ENCODE measurements at places on chromosomes 1 and 21.

DNA sequence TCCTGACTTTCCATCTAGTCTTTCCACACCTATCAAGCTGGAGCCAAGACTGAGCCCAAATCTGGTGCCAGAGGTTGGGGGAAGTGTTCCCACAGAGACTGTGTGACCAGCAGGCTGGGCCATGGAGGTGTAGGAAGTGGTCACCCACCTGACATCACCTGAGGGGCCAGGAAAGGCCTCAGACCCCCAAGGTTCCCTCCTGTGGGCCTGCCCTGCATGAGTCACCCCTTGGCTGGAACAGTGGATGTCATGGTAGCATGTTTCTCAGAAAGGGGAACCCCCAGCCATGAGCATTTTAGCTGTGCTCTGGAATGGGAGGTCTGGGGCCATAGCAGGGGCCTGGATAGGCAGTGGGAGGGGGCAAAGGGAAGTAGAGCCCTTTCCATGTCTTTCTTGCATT, 5.7 kb upstream of the TNFRSF8 start:
- DNase-seq, result no peak

GRCh38 chr1:66258404-66259105, 275.4 kb upstream of the SGIP1 start:
- DNase-seq, result no peak

GRCh38 chr1:224541901-224542630, 74.1 kb upstream of the CNIH3 start:
- no peak for DNase-seq

GRCh38 chr21:36976228-36976861, 9.9 kb upstream of the HLCS start:
- no peak for DNase-seq

DNA sequence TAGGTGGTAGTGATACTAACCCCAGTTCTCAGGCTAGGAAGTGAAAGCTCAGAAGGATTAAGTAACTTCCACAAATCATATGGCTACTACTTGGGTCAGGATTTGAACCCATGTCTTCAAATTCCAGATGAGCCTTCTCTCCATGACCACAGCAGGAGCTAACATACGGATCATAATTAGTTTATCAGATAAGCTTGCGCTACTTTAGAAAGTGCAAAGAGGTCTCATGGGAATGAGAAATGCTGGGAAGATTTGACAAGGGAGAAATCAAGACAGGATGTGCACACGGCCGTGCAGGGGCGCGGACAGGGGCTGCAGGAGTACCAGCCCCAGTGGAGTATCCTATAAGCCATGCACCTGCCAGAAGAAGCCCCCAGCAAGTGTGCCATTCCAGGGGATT, 5.2 kb downstream of the PLEKHA6 start:
- no peak for DNase-seq

DNA sequence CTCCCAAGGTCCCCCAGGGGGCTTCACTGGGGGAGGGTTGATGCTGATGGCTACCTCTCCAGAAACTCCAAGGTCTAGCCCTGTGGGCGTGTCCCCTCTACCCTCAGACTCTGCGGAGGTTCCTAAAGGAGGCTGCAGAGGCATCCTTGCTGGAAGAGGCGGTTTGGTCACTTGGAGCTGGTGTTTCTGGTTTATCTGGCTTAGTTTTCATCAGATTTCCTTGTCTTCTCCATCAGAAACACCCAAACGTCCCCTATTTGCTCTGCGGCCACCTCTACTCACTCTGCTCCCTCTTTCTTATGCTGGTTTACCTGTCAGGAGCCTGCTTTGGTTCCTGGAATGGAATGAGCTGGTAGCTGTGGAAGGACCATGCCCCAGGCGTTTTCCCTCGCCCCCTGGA, 2.5 kb downstream of the PKP1 start:
- DNase-seq, result no peak

DNA sequence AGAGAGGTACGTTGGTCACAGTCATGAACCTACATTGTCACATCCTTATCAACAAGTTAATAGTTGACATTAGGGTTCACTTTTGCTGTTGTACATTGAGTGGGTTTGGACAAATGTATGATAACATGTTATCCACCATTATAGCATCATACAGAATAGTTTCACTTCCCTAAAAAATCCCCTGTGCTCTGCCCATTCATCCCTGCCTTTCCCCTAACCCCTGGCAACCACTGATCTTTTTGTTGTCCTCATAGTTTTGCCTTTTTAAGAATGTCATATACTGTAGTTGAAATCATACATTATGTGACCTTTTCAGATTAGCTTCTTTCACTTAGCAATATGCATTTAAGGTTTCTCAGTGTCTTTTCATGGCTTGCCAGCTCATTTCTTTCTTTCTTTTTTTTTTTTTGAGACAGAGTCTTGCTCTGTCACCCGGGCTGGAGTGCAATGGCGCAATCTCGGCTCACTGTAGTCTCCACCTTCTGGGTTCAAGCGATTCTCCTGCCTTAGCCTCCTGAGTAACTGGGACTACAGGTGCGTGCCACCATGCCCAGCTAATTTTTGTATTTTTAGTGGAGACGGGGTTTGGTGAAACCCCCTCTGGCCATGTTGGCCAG, 50.6 kb downstream of the UCK2 start:
- no peak for DNase-seq

DNA sequence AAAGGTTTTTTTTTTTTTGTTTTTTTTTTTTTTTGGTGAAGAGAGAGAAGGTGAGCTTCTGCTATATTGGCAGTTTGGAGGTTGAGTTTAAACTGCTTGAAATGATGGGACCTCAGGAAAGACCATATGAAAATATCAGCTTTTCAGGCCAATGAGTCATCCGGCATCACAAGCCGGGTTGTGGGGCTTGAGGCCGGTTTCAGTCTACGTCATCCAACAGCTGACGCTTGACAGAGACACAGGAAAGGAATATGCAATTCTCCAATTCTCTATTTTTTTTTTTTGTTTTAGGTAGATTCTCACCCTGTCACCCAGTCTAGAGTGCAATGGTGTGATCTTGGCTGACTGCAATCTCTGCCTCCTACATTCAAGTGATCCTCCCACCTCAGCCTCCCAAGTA, 52.4 kb downstream of the KCNJ6 start:
- no peak for DNase-seq

DNA sequence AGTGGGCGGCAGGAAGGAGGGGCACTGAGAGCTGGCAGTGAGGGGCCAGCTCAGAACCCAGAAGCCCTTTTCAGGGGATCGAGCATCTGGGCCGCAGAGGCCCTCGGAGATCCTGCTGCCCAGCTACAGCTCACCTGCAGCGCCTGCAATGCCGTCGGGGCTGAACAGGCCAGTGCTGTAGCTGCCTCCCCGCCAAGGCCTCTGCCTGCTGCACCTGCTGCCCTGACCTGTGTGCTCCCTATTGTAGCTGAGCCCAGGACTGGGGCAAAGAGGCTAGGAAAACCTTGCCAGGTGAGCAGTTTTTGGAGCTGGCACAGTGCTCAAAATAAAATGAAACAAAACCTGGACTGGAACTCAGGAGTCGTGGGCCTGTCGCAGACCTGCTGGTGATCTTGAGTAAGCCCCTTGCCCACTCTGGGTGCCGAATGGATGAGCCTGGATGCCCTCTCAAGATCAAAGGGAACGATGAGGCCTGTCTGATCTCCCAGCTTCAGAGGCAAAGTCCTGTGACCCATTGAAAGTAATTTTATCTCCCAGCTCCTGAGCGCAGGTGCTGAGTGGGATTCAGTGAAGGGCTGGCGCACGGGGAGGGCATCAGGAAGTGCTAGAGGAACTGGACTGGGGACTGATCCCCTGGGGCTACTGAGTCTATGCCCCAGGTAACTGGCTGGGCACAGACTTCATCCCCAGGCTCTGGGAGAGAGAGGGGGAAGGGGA, 154.6 kb downstream of the FOXD2 start:
- no peak for DNase-seq

- DNase-seq, result peak; percentile 80
Measured at GRCh38 chr1:154975409-154976059, 1.1 kb downstream of the CKS1B start.

- DNase-seq, result no peak
Measured at GRCh38 chr1:21882721-21883415, 54.2 kb downstream of the HSPG2 start.

GRCh38 chr21:46128106-46128932, 27.1 kb downstream of the FTCD start:
- DNase-seq, result no peak

DNA sequence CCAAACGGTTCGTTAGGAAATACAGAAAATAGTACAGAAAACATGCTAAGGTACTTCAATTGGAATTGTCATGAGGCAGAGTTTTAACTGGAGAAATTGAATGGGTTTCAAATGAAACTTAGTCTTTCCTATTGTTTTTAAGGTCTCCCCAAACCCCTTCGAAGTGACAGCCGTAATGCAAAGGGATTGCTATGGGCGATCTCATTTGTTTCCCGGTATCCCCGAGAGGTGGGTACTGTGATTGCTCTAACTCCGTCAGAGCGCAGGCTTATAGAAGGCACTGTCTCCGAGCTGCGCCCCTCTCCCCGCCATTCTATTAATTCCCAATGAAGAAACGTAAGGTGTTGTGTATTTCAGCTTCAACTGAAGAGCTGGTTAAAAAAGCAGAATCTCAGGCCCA, 22.0 kb upstream of the RNF187 start:
- no peak for DNase-seq

GRCh38 chr1:178607718-178608408, 95.0 kb downstream of the TEX35 start:
- DNase-seq, result no peak

- DNase-seq, result peak; percentile 31
Measured at GRCh38 chr1:72283307-72284083, 1.2 kb upstream of the NEGR1 start.

- no peak for DNase-seq
Measured at GRCh38 chr1:156372265-156372586, 3.2 kb downstream of the RHBG start.

GRCh38 chr1:58156831-58157230, 389.7 kb downstream of the OMA1 start:
- DNase-seq, result no peak

DNA sequence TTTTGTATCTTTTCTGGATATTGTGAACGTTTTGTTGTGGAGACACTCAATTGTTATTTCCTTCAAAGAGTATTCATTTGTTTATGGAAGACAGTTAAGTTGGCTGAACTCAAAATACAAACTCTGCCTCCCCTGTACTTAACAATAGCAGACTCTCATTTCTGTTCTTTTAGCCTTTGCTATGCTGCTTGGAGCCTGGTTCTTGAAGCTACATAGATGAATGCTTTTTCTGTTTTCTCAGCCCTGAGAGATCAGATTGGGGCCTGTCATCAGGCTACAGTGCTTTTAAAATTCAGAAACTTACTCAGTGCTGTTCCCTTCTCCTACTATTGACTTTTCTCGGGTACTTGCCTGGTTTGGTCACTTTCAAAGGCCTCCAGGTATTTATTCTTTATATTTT, 215.7 kb upstream of the LYPLAL1 start:
- no peak for DNase-seq

GRCh38 chr1:61851235-61851634, 109.0 kb downstream of the PATJ start:
- no peak for DNase-seq

DNA sequence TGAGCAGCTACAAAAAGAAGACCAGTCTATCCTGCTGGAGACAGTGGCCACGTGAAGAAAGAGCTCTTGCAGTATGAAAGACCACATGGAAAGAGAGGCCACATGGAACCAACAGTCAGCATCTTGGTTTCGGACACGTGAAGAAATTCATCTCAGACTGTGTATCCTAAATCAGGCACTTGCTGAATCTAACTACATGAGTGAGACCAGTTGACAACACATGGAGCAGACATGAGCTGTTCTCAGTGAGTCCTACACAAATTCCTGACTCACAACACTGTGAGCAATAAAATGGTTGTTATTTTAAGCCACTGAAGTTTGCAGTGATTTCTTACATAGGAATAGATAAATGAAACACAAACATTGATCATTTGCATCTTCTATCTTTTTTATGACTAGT, 2.4 kb upstream of the TAF1A start:
- DNase-seq, result no peak

DNA sequence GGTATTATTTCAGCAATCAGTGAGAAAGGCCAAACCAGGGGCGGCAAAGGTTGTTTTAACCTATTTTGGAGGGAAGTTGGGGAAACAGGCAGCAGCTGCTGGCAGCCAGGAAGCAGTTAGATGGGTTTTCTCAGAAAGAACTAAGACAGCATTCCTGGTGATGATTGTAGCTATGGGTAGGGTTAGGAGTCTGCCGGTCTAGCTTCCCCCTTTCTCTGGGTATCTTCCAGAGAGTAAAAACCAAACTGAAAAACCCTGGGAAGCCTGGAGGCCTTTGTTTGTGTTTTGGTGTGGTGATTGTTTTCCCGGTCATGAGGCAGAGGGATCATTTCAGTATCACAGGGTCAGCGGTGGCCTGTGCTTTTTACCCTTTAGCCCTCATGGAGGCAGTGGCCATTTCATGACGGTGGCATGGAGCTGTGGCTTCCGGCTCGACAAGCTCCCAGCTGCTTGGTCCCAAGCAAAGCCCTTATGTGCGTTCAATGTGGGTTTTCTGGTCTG, 19.5 kb upstream of the TNFRSF1B start:
- no peak for DNase-seq

DNA sequence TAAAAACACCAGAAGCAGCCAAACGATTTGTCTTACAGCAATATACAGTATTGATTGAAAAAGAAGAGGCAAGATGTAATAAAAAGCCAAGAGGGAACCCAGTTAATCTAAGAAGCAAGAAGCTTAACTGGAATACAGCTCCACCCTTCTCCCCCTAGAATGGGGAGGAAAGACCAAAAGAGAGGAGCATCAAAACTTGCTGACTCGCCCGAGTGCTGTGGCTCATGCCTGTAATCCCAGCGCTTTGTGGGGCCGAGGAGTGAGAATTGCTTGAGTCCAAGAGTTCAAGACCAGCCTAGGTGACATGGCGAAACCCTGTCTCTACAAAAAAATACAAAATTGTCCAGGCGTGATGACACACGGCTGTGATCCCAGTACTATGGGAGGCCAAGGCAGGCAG, 32.2 kb downstream of the BRWD1 start:
- DNase-seq, result no peak
